ENCODE measurements at places on chromosomes 16 and 17.

GRCh38 chr17:82370471-82371332 is 863 bp upstream of the UTS2R start:
- DNase-seq, result no peak

DNA sequence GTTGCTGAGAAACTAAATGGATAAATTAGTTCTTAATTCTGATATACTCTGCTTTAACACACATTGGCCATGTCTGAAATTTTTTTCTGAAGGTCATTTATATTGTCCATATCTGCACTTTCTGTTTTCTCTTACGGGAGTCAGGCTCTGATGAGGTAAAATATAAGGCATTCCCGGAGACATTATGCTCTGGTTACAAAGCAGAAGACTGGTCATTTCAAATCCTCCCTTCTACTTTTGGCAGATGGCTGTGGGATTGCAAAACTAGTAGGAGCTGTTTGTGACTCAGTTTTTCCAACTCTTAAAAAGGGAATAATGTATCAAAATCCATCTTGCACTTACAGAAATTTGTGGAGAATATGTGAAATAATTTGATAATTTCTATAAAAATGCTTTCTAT is 92.2 kb upstream of the CPHXL start:
- no peak for DNase-seq

DNA sequence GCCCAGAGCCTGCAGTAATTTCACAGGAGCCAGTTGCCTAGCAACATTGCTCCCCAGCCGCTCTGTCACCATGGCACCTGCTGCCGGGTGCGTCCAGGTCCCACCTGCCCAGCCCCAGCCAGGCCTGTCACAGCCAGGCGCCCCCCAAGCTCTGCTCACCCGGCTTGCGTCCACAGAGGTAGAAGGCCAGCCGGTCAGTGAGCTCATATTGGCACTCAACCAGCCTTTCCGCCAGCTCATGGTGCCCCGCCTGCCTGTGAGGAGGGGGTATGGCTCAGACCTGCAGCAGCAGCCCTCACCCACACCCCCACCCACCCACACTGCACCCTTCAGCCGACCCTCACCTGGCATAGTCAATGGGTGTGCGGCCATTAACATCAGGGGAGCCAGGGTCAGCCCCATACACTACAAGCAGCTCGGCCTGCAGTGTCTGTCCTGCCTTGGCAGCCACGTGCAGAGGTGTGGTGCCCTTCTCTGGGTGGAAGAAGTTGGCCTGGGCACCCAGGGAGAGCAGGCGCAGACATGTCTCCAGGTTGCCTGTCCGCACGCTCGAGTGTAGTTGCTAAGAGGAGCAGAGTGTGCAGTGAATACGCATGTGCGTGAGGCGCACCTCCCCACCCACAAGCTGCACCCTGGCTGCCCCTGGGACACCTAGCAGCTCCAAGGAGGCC is 7.7 kb downstream of the GIT1 start:
- peak; percentile 77 for DNase-seq

- DNase-seq, result no peak
These were observed 16.5 kb downstream of the YPEL2 start for GRCh38 chr17:59347975-59348391.

DNA sequence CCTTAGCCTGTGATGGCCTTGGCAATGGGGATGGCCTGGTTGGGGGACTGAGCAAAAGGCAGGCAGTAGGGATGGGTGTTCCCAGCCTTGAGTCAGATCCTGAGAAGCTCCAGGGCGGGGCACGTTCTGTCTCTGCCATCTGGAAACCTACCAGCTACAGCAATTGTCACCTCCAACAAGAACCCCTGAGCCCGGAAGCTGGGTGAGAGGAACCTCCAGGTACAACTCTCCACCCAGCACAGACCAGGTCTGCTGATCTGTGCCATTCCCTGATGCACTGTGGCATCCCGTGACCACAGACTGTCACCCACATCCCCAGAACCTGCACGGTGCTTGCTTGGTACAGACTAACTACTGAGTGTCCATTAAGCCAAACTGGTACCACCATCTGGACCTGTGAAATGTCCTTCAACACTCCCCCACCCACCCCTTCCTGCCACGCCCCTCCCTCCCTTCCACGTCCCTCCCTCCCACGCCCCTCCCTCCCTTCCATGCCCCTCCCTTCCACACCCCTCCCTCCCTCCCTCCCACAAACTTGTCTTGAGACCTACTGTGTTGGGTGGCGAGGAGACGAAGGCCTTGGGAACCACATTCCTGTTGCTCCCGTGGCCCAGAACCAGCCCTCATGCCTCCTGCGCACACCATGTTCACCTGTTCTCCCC is 16.6 kb downstream of the MYO15B start:
- no peak for DNase-seq

GRCh38 chr17:78993241-78993956 is 13.7 kb upstream of the LGALS3BP start:
- peak; percentile 36 for DNase-seq

GRCh38 chr16:83561876-83562275 is 245.9 kb upstream of the HSBP1 start:
- DNase-seq, result no peak

Measured in COR-L47 (cell line).